Lower leg skin (tissue), 4 donors: ENCODE measurements at places on chromosomes 5 and 9. TPM values are rescaled to one million over a fixed set of nuclear protein-coding genes. Genes with fewer than 3 reads are reported as not detected.

Gene PHF24
- 2.1 TPM for total RNA-seq

DNA sequence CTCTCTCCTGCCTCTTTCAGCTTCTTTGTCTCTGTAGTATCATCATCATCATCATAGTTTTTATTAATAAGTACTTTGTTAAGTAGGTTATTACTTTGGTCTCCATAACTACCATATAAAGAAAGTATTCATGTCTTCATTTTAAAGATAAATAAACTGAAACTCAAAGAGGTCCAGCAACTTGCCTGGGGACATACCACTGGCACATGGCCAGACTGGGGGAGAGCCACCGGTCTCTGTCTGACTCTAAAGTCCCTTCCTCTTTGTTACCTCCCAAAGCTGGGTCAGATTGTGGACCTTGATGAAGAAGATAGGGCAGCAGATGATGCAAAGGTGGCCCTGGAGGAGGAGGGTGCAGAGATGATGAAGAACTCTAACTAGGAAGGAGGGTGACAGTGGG lies 8.5 kb downstream of the CDX1 start:
- no peak for DNase-seq

- no peak for DNase-seq
Measured at GRCh38 chr9:108933231-108933717, 650 bp downstream of the ELP1 start.

DNA sequence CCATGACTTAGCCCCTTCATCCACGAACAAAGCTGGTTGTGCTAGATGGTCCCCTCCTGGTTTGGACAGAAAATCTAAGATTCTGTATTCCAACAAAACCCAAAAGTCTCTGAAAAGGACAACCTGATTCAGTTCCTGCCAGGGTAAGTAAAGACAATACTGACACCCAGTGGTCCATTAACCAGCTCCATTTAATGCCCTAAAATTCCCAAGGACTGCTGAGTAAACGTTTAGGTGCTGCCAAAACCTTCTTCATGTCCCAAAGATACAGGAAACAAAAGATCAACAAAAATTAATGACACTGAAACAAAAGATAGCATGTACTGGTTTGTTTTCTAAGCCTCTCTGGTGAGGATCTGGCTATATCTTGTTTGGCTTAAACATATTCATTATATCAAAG lies 25.3 kb upstream of the PPP1R2B start:
- DNase-seq = no peak

Gene CDC25C
- 0.34 TPM for total RNA-seq

GRCh38 chr9:96293498-96294158 lies 8.3 kb downstream of the HSD17B3 start:
- no peak for DNase-seq

Gene ALDOB
- not detected for total RNA-seq

DNA sequence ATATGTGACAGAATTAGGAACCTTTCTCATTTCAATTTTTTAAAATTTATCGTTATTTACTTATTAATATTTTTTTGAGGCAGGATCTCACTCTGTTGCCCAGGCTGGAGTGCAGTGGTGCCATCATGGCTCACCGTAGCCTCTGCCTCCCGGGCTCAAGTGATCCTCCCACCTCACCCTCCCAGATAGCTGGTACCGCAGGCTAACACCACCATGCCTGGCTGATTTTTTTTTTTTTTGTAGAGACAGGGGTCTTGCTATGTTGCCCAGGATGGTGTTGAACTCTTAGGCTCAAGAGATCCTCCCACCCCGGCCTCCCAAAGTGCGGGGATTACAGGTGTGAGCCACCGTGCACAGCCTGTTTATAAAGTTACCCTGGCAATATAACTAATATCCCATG lies 275.2 kb downstream of the AOPEP start:
- DNase-seq = no peak

Gene KIAA0825
- 3.4 TPM for total RNA-seq

DNA sequence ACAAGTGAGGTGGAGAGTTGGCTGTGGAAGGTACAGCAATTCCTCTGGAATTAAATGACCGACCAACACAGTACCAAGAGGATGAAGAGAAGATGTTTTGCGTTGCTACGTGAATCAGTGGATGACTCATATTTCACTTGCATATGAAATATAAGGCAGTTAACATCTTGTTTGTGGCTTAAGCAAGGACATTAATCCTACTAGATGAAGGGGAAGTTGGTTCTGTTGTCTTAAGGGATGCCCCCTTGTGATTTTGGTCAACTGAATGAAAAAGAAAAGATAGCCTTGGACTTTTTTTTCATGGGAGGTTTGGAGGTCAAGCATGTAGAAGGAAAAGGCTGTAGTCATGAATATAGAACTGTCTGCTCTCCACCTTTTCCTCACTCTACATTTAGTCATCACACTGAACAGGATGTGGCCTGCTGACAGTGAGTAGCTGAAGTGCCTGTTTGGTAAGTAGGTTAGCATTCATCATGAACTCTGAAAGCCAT lies 33.9 kb downstream of the VLDLR start:
- DNase-seq = no peak

DNA sequence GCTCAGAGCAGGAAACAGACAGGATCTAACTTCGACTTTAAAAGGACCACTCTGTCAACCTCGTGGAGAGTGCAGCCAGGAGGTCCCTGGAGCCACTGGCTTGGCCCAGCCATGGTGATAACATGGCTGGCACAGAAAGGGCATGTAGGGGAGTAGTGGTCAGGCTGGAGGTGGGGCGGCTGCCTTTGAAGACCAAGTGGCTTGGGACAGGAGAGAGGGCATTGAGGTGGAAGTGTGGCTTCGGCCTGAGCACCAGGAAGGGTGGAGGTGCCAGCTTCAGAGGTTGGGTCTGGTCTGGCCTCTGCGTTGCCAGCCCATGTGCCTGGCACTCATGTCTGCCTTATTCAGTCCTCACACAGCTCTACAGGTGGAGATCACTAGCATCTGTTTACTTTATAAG lies 270.0 kb downstream of the NSG2 start:
- DNase-seq = no peak

Gene NUTM2G
- total RNA-seq = not detected

Gene TIMD4
- total RNA-seq = 0.71 TPM

GRCh38 chr9:134390537-134390936 lies 64.3 kb downstream of the RXRA start:
- no peak for DNase-seq

GRCh38 chr5:65863747-65864146 lies 62.6 kb upstream of the ERBIN start:
- DNase-seq = no peak

- no peak for DNase-seq
Measured at GRCh38 chr9:132143359-132143758, 18.5 kb upstream of the NTNG2 start.

- no peak for DNase-seq
Measured at GRCh38 chr9:30630459-30630858, 1754.0 kb upstream of the ACO1 start.

GRCh38 chr5:126801992-126802294 lies 25.0 kb downstream of the LMNB1 start:
- no peak for DNase-seq

GRCh38 chr5:69032009-69032408 lies 61.8 kb upstream of the SLC30A5 start:
- no peak for DNase-seq

- no peak for DNase-seq
Measured at GRCh38 chr9:126986506-126986951, 71.9 kb downstream of the RALGPS1 start.

DNA sequence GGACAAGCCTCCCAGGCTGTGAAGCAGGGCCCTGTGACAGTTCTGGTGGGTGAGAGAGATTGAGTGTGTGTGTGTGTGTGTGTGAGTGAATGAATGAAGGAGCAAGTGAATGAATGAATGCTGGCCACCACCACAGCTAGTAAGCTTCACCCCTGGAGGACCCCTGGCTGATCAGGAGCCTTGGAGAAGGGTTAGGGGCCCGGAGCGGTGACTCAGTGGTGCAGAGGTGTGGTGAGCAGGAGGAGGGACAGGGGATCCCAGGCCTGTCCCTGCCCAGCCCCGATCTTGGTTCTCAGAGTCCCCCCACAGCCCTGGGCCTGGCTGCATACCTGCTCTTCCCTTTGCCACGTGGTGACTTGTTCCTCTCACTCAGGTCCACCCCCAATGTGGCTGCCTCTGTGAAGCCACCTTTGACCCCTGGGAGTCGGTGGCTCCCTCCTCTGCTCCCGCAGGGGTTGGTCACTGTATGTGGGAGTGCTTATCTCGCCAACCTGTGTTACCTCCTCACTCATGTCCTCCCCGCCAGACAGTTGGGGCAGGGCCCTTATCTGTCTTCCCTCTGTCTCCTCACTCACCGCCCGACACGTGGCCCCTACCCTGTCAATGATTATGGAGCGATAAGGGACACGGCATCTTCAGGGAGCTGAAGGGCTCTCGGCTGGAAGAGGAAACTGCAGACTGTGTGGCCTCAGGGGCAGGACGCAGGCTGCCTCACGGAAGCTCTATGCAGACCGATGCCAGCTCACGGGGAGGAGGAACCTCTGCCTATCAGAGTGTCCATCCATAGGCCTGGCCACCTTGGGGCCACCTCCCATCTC lies 99.9 kb upstream of the PITX1 start:
- DNase-seq = no peak

GRCh38 chr5:9533096-9533495 lies 12.8 kb downstream of the SEMA5A start:
- no peak for DNase-seq

Gene NRG2
- total RNA-seq = 6.2 TPM

DNA sequence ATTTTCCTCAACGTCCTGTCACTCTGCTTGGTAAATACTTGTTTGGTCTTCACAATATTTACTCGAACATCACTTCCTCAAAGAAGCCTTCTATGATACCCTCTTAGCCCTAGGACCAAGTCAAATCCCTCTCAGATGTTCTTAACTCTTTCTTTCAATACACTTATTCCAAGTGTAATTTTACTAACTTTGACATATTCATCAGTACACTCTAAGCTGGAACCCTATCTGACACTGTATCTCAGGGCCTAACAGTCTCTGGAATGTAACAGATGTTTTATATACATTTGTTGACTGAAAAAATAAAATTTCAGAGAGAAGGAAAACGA lies 19.6 kb downstream of the SIL1 start:
- DNase-seq = no peak

Gene FBXO10
- total RNA-seq = 2.4 TPM

- no peak for DNase-seq
Measured at GRCh38 chr5:11918463-11919045, 14.3 kb upstream of the CTNND2 start.

Gene TPM2
- total RNA-seq = 71.8 TPM

DNA sequence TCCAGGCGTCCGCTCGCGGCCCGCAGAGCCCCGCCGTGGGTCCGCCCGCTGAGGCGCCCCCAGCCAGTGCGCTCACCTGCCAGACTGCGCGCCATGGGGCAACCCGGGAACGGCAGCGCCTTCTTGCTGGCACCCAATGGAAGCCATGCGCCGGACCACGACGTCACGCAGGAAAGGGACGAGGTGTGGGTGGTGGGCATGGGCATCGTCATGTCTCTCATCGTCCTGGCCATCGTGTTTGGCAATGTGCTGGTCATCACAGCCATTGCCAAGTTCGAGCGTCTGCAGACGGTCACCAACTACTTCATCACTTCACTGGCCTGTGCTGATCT lies 294 bp downstream of the ADRB2 start:
- DNase-seq = no peak

GRCh38 chr9:119240546-119240945 lies 128.7 kb downstream of the BRINP1 start:
- no peak for DNase-seq
